Renal cortex interstitium (tissue), 15 donors: ENCODE measurements at places on chromosomes 1 and 21. TPM values are rescaled to one million over a fixed set of nuclear protein-coding genes. Genes with fewer than 3 reads are reported as not detected.

- no peak for DNase-seq
Measured at GRCh38 chr1:23601135-23601967, 42.0 kb upstream of the ID3 start.

S100A9 gene
- polyA plus RNA-seq, result 17.2 TPM

DNA sequence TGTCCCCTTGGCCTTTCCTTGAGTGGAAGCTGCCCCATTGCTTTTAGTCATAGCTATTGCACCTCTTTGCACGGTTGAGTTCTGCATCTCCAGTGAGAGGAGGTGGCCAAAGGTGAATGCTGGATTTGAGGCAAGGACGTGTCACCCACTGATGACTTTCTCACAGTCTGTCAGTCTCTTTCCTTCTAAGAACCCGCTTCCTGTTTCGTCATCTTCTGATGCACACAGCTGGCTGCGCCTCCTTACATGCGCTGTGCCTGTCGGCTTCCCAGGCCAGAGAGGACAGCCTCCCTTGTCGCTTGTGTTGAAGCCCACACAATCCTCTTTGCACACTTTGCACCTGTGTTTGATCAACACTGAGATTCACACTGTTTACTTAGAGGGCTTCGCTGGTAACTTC is 41.8 kb upstream of the PWP2 start:
- DNase-seq, result no peak

- DNase-seq, result no peak
Measured at GRCh38 chr21:38129711-38130110, 127.1 kb upstream of the KCNJ15 start.

DNA sequence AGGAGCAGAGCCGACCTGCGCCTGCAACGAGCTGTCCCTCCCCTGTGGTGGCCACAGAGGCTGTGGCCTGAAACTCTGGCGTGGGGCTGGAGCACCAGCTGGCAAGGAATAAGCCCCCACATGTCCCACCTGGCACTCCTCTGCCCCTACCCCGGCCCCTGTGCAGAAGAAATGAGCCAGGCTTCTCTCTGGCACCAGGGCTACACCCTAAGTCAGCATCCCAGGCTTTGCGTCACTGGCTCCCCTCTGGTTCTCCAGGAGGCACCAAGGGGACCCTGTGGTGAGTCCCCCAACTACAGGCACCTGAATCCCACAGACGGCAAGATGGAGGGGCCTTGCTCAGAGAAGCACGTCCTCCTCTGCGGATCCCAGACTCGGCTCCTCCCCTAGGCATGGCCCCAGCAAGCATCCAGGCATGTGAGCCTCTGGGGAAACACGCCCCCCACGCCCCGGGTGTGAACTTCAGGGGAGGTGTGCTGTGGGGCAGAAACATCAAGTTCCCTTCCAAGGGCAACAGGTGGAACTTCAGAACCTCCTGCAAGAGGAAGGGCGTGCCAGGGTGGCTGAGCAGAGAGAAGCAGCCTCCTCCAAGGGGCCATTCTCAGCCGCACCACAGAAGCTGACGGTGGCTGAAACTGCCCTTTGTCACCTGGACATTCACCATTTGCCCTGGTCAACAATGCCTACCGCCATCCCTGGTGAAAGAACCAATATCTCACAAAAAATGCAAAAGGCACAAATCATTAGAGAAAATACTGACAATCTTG is 2.9 kb downstream of the KRTAP10-7 start:
- no peak for DNase-seq

DNA sequence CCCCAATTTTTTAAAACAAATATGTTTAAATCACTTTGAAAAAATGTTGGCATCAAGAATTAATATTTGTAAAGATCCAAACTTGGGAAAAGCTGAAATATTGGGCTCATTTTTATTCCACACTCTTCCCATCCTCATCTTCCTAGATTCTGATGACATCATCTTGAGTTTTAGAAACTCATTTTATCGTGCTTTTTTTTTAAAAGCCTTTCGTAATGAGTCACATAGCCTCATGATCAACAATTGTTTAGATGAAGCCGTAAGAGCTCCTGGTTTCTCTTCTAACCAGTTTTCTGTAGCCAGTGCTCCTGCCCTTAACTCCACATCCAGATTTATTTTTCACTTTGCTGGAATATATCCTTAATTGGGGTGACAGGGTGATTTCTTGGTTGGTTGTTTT is 78.6 kb downstream of the POFUT2 start:
- DNase-seq, result no peak

OR14K1 gene
- not detected for polyA plus RNA-seq

DNA sequence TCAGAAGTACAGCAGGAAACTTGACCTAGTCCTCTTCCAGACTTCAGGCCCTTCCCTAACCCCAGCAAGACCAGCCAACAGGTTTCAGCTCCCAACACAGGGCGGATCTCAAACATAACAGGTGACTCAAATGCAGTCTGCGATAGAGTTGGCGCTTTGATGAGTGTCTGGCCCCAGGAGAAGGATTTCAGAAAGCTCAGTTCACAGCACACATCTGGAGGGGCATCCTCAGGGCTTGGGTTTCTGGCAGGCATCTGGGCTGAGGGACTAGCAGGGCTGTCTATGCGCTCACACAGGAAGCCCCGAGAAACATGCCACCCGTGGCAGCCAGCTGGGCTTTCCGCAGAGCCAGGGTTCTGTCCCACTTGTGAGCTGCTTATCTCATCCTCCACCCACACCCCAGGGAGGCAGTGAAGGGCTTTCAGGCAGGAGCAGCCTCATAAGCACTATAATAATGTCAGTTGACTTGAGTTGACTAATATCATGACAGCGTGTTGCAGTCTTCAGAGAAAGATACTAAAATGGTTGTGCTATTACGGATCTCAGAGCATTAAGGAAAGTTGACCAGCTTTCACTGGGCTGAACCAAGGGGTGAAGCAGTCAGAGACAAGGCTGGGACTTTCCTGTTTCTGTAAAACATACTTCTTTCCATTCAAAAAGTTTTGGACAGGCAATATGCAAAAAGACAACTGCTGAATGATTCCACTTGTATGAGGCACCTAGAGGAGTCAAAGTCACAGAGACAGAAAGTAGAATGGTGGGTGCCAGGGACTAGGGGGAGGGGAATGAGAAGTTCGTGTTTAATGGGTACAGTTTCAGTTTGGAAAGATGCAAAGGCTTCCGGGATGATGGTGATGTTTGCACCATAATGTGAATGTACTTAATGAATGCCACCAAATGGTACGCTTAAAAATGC is 233.0 kb upstream of the IRF2BP2 start:
- no peak for DNase-seq

DUSP10 gene
- 3.5 TPM for polyA plus RNA-seq

DNA sequence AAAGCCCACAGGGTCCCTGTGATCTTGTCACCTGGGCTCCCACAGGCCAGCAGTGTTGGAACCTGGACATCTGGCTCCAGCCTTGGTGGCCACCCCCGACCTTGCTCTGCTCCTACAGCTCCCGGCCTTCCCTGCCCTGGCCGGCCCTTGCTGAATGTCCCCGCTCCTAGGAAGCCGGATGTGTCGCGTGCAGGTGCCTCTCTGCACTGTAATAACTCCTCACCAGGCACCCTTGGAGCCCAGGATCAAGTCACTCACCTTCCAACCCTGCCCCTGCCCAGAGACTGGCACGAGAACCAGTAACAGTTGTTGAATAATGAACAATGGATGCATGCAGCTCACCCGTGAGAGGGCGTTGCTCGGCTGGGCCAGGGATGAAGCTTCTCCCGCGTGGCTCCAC is 12.1 kb downstream of the PDE9A start:
- no peak for DNase-seq
